Bronchial epithelial cell (primary cell): ENCODE measurements at places on chromosomes 4 and X. TPM values are rescaled to one million over a fixed set of nuclear protein-coding genes. Genes with fewer than 3 reads are reported as not detected.

The IBSP gene
- total RNA-seq: not detected in 2 replicates

The FREM3 gene
- not detected in 2 replicates for total RNA-seq

The GIMD1 gene
- not detected in 2 replicates for total RNA-seq

The PROM1 gene
- total RNA-seq: 0.13 and 0.26 TPM in 2 replicates

The CXCL1 gene
- 4.2 and 5.2 TPM in 2 replicates for total RNA-seq

The RAP2C gene
- total RNA-seq: 27.9 and 29.4 TPM in 2 replicates

The HPGDS gene
- total RNA-seq: not detected in 2 replicates

The F11 gene
- total RNA-seq: not detected in 2 replicates
